CD4-positive, alpha-beta T cell treated with Interleukin-4 for 4 hours (primary cell): ENCODE measurements at places on chromosomes 16 and 17.
A peak's percentile ranks its signal among the peaks of the same experiment; 100 is the strongest.

DNA sequence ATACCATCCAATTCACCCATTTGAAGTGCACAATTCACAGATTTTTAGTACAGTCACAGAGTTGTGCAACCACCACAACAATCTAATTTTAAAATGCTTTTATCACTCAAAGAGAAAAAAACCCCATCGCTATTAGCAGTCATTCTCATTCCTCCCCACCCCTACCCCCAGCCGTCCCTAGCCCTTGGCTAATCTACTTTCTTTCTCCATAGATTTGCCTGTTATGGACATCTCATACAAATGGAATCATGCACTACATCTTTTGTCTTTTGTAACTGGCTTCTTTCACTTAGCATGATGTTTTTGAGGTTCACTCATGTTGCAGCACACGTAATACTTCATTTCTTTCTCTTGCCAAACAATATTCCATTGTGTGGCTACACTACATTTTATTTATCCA is 20.4 kb downstream of the LYRM9 start:
- DNase-seq: no peak

GRCh38 chr17:75417054-75417580 is 11.6 kb upstream of the GRB2 start:
- no peak for DNase-seq

DNA sequence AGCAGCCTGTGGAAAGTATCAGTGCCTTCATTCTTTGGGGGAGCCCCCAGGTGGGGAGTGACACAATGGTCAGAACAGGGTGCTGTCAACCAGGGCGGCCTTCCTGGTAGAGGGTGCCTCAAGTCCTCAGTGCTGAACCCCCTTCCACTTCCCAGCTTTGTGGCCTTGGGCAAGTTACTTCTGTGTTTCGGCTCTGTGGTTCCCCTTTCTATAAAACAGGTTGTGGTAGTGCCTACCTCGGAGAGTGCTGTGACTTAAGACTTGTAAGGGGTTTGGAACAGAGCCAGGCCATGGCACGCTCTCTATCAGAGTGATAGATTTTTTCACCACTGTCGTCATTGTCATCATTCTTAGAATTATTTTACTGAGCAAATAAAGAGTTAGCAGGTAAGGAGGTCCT is 141.1 kb downstream of the CCDC182 start:
- peak; percentile 87 for DNase-seq

DNA sequence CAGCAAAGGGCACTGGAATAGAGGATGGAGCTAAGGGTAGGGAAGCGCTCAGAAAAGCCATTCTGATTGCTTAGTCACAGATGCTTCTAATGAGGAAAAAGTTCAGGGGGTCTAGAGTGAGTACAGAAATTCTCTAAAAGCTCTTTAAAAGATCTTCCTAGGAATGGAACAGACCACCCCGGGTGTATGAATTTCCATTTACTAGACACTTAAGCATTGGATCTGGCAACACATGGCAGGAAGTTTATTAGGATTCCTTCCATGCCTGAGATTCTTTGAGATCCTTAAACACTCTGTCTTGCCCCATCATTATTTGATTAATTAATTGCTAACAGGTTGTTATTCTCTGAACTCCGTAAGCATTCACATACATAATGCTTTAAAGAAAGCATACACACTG is 8.5 kb downstream of the KRTAP9-7 start:
- DNase-seq: no peak

DNA sequence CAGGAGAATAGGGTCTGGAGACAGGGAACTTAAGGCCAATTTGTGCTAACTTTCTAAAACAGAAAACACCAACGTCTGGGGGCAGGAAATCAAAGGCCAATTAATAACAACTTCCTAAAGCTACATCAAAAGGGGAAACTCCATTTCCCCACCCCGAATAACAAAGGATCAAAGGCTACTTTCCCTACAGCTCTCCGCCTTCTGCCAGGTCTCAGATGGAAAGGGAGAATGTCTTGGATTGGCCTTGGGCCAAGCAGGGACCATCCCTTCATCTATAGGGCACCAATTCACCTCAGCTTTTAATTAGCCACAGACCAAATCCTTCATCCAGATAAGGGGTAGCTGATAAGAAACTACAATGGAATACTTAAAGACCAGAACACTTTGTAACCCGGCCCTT is 116.9 kb upstream of the ZKSCAN2 start:
- no peak for DNase-seq

DNA sequence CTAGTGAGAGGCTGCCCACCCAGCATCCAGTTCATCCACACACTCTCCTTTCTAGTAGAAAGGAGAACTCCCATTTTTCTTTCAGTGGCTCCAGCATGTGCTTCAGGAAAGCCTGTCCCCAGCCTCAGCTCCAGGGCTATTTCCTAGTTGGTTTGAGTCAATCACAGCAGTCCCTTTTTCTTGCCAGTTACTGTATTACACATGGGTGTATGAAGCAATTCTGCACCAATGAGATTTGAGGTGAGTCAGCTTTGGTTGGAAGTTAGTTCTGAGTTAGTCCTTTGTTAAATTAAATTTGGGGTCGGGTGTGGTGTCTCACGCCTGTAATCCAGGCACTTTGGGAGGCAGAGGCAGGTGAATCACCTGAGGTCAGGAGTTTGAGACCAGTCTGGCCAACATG is 24.8 kb downstream of the RAD51D start:
- DNase-seq: no peak

GRCh38 chr16:85014311-85014710 is 3.0 kb upstream of the ZDHHC7 start:
- no peak for DNase-seq

GRCh38 chr17:14838567-14838966 is 426.6 kb downstream of the PMP22 start:
- no peak for DNase-seq

GRCh38 chr17:41433586-41433985 is 7.2 kb downstream of the KRT38 start:
- DNase-seq: no peak

DNA sequence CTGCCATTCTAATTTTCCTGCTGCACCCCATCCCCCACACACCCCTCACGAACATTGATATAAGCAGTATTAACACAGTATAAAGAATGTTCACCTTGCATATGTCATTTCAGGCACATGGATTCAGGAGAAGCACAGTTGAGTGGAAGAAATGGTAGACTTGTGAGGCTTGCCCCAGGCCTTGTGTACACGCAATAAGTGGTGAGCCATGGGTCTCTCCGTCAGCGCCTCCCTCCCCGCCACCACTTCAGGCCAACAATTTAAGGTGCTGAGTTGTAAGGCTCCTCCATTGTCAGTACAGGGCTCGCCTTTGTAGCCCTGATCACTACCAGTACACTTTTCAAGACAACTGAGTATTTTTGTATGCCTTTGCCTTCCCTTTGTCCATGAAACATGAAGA is 12.2 kb upstream of the CLEC18C start:
- DNase-seq: peak; percentile 0

GRCh38 chr17:75250009-75250471 is 11.4 kb downstream of the GGA3 start:
- peak; percentile 71 for DNase-seq

- no peak for DNase-seq
Observed at GRCh38 chr17:60391471-60392041, 377 bp downstream of the USP32 start.

- no peak for DNase-seq
Observed at GRCh38 chr16:49471038-49471727, 97.6 kb downstream of the C16orf78 start.

DNA sequence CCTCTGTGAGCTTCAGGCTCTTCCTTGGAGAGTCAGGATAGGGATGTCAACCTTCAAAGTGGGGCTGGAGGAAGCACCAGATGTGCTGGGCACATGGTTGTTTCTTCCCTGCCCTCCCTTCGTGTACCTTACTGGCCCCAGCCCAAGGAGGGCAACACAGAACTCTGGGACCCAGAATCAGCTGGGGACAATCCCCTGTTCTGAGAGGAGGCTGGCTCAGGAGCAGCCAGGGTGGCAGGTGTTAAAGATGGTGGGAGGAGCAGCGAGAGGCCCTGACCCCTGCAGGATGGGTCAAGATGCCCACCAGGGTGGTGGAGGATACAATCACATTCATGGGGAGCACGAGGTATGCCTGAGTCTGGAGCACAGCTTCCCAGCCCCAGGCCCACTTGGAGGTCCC is 300.4 kb downstream of the ABCC12 start:
- DNase-seq: no peak

- DNase-seq: no peak
Observed at GRCh38 chr16:72434159-72434558, 262.2 kb upstream of the PMFBP1 start.

GRCh38 chr16:77444147-77444460 is 9.3 kb upstream of the ADAMTS18 start:
- no peak for DNase-seq

GRCh38 chr16:86078121-86078600 is 179.2 kb downstream of the IRF8 start:
- DNase-seq: no peak

DNA sequence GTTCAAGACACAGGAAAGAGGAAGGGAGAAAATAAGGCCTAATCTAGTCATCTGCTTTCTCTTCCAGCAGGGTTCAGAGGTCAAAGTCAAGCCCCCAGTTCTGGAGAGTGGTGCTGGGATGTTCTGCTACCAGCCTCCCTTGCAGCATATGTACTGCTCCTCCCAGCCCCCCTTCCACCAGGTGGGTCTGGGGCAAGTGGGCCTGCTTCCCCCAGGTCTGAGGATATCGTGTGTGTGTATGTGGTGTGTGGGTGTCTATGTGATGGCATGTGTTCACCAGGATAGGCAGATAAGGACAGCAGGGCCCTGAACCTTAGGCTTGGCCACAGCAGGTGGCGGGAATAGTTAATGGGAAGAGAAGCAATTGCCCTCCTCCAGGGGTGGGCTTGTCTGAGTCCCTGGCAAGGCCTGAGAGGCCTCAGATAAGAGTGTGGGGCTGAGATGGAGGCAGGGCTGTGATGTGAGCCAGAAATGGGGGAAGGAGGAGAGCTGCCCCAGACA is 21.1 kb downstream of the FOXN1 start:
- no peak for DNase-seq

- DNase-seq: no peak
Observed at GRCh38 chr16:69465083-69465721, 40.8 kb downstream of the CYB5B start.

- no peak for DNase-seq
Observed at GRCh38 chr17:49480836-49481615, 14.1 kb upstream of the NGFR start.

GRCh38 chr16:31043898-31044481 is 10.6 kb downstream of the STX4 start:
- DNase-seq: no peak

DNA sequence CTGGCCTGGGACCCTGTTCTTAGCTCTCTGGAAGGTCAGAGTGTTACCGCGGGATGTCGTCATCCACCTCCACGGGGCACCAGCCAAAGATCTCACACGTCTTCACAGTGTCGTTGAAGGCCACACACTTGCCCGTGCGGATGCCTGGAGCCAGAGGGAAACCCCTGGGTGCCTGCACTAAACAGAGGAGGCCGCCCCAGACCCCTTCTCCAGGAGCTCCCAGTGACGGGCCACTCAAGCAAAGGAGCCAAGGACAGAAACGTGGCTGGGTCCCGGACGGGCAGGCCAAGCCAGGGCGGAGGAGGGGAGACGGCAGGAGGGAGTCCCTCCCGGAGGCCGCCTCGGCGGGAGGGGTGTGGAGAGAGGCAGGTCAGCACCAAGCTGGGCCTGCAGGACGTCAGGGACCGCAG is 11.0 kb upstream of the CAMKK1 start:
- no peak for DNase-seq

DNA sequence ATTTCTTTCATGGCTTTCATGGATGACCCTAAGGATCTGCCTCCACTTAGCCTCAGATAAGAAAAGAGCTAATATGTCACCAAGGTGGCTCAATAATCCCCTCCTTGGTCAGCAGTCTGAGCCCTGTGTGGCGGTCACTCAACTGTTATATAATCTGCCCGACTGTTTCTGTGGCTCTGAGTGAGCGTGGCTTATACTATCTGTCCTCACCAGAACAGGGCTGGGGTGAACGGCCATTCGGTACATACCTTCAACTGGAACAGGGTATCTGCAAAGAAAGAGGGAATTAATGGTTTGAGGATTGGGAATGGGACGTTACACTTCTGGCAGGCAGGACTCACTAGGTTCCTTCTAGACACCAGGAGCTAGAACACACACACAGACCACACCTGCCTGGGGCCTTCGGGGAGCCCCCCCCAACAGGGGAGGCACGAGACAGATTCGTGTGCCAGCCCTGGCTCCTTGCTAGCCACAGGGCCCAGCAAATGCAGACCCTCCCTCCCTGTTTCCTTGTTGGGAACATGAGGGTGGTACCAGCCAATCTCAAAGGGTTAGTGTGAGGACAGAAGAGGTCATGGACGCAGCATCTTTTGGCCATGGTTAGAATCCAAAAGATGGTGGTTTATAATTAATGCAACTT is 3.7 kb downstream of the CHMP1A start:
- no peak for DNase-seq

- DNase-seq: no peak
Observed at GRCh38 chr17:41614098-41614497, 1.5 kb upstream of the KRT16 start.

- no peak for DNase-seq
Observed at GRCh38 chr16:47519037-47519436, 57.9 kb downstream of the PHKB start.

DNA sequence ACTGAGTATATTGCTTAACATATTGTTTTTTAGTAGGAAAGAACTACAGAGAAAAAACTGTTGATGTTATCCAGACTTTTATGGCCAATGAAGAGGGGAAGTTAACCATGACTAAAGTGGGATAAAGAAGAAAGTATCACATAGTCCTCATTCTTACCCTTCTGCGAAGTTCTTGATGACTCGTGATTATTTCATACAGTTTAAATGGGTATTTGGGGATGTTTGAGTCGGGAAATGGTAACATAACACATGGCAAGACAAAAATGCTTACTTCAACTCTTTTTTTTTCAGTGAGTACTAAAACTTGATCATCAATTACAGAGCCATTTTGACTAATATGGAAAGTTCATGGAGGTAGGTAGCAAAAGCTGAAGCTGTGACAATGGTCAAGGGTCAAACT is 4.9 kb downstream of the POLG2 start:
- DNase-seq: no peak

- DNase-seq: no peak
Observed at GRCh38 chr16:14132696-14133048, 61.6 kb downstream of the MRTFB start.

- DNase-seq: no peak
Observed at GRCh38 chr17:43723697-43724359, 34.8 kb downstream of the SOST start.

GRCh38 chr17:38456031-38456815 is 28.0 kb downstream of the ARHGAP23 start:
- no peak for DNase-seq

DNA sequence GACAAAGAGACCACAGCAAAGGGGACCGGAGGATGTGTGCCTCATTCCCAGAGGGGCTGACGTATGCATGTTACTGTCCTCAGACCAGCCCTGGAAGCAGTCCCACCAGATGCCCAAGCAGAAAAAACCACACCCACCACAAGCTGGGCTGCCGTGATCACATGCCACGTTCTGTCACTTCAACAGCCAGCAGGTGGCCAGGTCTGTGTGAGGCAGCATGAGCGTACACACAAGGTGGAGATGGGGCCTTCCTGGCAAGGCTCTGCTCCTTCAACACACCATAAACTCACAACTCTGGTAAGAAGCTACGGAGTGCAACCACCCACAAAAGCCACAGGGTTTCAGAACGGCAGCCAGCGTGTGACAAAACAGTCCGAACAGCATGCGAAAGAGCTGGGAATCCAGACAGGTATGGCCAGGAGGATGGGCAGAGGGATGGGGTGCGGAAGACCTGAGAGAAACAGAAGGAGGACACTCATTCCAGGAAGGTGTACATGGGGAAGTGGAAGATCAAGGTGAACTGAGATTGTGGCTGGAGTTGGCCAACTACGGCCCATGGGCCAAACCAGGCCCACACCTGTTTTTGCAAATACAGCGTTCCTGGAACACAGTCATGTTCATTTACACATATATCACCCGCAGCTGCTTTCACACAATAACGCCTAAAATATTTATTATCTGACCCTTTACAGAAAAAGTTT is 27.9 kb downstream of the MBTPS1 start:
- DNase-seq: peak; percentile 27
